ENCODE measurements at places on chromosomes 4 and X.

DNA sequence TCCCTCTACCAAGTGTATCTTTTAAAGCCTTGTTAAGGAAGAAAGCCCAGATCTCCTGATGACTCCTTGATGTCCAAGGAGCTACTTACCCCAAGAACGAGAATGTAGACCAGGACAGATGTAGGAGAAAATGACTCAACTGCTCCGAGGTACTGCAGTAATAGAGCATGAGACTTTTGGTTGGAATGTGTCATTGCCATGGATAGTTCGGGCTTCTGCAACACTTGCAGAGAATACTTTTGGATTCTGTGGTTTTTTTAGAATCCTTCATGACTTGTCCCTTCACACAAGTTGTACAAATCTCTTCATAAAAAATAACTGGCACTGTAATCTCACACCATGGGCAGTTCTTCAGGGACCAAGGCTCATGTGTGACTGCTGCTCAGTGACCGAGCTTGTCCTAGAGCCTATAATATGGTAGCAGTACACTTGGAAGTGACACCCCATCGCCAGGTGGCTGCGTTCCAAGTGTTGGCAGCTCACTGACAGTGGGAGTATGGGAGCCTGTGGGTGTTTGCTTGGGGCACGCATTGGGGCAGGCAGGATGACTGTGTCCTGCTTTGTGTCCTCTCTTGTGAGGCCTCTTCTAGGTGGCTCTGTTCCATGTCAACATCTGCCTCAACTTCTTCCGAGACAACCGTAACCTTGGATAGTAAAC is 87.9 kb upstream of the WDR1 start:
- DNase-seq, result no peak

DNA sequence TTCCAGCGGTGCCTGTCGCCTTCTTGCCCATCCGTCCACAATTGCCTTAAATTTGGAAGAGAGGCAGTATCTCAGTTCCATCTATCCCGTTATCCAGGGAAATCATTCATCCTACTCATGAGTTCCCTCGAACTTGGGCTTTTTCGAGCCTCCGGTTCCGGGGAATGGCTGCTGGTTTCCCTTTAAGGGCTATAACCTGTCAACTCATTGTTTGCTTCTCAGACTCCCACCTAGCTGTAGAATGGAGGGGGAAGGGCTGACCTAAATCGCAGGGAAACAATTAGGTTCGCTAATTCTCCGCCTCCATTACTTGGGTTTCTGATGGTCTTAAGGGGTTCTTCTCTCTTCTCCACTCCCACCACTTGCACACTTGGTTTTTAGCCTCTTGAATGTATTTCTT is 1.2 kb downstream of the UCHL1 start:
- DNase-seq, result no peak

GRCh38 chr4:99711657-99712056 is 54.0 kb upstream of the C4orf54 start:
- no peak for DNase-seq

DNA sequence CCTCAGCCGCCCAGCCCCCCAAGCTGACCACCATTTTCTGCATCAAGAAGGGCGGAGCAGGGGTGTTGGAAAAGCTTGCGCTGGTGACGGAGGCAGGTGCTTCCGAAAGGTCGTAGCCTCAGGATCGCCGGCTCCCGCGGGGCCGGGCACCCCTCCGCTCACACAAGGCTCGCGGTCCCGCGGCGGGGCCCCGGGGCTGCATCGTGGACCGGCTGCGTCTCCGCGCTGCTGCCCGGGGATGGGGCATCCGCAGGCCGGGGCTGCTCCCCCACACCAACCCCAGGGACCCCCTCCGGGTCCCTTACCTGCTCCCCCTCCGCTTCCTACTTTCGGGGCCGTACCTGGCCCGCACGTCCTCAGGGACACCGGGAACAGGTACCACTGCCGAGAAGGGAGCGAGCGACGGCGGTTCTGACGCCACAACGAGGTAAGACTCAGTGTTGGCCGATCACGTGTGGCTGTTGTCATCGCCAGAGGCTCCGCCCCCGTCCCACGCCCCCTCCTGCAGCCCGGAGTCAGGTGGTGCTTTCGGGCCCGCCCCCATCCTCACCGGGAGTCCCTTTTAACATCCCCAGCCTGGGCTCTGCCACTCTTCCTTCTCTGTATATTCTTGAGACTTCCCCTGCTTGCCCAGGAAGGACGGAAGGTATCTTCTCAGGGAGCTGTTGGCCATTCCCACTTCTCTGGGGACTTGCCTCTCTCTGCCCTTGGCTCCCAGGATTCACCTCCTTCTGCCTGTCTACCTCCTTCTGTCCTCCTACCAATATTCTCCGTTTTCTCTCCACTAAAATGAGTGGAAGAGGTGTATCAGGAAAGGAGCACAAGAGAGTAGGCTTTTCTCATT is at the start of gene BEX2:
Gene BEX2 (minus strand): TSS at position 436 of the 844 bp plus-strand sequence. CDS start 1,014 bp downstream, outside the sequence.
- DNase-seq, result peak; percentile 70

GRCh38 chr4:182808673-182809416 is 108.3 kb downstream of the DCTD start:
- DNase-seq, result peak; percentile 16

DNA sequence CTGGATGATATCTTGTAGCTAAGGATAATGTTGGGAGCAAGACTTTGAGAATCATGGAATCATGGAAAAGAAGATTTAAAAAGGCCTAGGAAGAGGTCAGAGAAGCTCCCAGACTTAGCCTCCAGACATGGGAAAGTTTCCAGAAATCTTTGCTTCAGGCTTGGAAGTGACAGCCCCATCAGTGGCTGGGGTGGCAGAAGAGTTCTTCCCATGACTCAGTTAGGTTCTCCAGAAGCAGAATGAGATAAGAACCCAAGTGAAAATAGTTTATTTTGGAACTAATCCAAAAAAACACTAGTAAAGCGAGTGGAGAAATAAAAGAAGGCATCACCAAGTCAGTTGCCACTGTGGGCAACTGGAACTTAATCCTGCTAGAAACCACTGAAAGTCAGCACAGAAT is 506.9 kb downstream of the MID1IP1 start:
- DNase-seq, result no peak

- DNase-seq, result no peak
These were observed 69.3 kb upstream of the HS3ST1 start for GRCh38 chr4:11497972-11498371.

GRCh38 chr4:25297528-25298242 is 14.9 kb upstream of the ZCCHC4 start:
- DNase-seq, result no peak

GRCh38 chr4:139458999-139459398 is 5.1 kb downstream of the RAB33B start:
- no peak for DNase-seq

DNA sequence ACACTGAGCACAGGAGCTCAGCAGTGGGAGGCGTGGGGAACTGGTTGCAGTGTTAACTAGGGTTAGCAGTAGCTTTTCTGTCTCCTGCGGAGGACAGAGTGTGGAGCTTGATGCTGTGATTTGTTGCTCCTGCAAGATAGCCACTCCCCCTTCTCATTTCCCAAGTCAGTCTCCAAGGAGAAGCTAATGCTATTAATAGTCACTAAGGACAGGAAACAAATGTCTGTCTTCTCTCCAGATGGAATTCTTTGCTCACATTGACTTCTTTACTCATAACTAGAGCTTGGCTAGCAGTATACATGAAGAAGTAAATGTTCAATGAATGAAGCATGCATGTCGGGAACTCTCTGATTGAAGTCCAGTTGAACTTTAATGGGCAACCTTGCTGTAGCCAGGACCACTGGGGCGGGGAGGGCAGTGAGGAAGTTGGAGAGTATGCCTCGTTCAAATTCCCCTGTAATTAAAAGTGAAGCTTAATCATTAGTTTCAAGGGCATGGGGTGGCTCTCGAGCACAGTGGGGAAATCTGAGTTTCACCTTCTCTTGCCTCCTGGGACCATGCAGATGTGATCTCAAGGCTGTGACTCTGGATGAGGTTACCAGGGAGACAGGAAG is 156.6 kb upstream of the SCML1 start:
- DNase-seq, result no peak

DNA sequence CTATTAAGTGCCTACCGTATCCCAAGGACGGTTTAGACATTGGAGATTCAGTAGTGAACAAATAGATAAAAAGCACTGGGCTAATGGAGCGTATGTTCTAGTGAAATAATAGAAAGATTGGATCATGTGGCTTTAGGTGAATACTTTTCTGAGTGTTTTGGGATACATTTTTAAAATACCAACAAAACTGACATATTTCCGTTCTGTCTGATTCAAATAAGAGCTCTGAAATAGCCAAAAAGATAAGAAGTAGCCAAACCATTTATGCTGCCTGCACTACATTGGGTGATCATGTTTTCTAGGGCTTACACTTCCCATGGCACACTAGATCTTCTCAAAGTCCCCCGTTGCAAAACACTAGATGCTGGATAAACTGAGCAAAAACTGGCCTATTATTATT is 14.2 kb downstream of the IGFBP7 start:
- DNase-seq, result no peak

DNA sequence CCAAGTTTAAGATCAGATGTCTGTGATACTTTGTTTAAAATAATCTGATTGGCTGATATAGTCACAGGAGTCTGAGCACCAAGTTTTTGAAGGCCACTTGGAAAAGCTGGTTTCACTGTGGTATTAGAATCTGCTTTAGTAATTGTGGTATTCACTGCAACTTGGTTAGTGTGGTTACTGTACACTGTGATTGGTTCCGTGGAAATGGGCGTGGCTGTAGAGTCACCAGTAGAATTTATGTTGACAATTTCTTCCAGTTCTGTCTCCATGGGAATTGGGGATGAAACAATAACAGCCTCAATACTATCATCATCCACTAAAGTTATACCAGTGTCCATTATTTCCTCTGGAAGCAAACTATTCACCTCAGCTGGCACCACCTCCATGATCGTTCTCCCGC is 26.2 kb downstream of the LIN54 start:
- DNase-seq, result no peak

- no peak for DNase-seq
These were observed 673.6 kb upstream of the TENM3 start for GRCh38 chr4:181569553-181569952.

DNA sequence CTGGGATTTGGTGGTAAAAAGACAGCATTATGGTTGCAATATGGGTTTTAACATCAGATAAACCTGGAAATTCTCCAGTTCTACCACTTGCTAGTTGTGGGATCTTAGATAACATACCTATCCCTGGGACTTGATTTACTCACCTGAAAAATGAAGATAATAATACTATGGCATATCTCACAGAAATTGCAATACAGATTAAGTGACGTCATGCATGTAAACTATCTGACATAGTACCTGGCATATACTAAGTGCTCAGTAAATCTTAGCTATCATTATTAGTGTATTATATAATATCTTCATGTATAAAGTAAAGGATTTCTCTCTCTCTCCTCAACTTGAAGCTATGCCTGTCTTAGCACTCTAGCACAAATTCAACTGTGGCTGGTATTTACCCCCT is 192.5 kb downstream of the PCDH19 start:
- no peak for DNase-seq

- DNase-seq, result no peak
These were observed 114.4 kb downstream of the STK32B start for GRCh38 chr4:5165420-5166369.

DNA sequence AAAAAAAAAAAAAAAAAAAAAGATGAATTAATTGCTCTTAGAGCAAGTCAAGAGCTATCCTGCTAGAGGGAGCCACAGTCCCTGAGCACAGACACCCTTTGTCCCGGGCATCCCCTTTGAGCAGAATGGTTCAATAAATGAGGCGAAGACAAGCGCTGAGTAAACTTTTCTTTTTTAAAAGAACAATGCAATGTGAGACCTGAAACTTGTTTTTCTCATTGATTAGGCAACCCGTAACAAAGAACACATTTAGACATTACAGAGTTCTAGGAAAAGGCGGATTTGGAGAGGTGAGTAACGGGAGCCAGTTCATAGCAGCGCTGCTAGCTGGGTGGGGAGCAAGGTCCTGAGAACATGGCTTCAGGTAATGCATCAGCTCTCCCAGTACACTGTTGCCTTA is 46.1 kb downstream of the GRK4 start:
- DNase-seq, result no peak

GRCh38 chr4:87037671-87038334 is 103.0 kb downstream of the AFF1 start:
- no peak for DNase-seq

GRCh38 chrX:118595501-118596042 is 100.0 kb downstream of the DOCK11 start:
- no peak for DNase-seq
